ENCODE measurements at places on chromosomes 7 and 10.

DNA sequence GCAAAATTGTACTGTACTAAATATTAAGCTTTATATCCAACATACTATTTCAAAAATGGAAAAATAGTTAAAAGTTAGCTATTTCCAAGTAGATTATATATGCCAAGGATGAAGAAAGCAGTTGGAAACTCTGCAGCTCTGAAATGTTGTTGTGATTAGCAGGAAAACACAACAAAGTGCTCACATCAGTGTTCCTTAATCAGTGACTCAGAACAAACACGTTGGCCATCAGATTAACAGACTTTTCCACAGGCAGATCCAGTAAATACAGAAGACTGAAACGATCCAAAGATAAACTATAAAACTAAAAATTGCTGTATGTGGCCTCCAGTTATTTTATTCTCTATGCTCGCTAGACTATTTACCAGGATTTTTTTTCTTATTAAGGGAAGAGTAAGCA is 99.6 kb upstream of the SEMA3D start:
- no peak overlapping the region for H3K4me3 ChIP-seq
- H3K36me3 ChIP-seq, result no peaks in the 10 kb centered on the region
- H3K27me3 ChIP-seq, result no peaks in the 10 kb centered on the region
- DNase-seq, result no peak

DNA sequence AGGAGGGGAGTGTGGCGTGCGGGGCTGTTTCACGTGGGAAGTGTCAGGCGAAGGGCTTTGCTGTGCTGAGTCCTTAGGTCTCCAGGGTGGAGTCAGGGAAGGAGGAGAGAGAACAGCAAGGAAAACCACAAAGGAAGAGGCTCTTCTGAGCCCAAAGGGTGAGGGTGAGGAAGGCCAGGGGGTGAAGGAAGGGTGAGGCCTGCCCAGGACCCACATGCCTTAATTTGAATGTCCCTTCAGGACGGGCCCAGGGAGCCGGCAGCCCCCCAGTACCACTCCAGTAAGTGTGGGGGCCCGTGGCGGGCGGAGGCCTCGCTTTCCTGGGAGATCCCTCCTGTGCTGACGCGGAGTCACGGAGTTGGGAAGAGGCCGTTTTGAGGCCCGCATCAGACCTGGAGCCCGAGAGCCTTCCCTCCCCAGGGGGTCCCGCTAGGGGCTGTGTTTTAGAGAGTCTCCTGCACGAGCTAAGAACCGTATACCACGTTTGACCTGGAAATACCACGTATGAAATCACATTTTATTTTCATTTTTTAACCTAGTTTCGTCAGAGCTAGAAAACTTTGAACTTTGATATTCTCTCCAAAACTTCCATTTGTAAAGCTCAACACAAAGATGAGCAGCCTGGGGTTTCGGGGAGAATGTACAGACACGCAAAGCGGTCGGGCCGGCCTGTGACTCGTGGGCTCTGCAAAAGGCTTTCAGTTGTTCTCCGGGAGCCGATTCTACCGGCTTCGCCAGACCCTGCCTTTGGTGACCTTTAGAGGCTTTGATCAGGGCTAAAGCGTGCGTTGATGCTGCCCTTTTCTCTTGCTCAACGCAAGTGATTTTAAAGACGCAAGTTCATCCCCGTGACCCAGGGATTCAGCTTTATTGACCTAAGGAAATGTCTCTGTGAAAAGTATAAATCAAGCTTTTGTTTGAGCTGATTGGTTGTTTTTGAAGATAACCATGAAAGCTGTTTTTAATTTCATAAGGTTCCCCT is 23.6 kb upstream of the TTYH3 start:
- H3K4me3 ChIP-seq, result no peak overlapping the region
- no peak for DNase-seq
- H3K27me3 ChIP-seq, result no peaks in the 10 kb centered on the region

GRCh38 chr7:92802406-92802805 is 34.0 kb downstream of the CDK6 start:
- no peaks in the 10 kb centered on the region for H3K27me3 ChIP-seq
- H3K4me3 ChIP-seq, result no peak overlapping the region
- H3K27ac ChIP-seq, result no peak overlapping the region
- H3K36me3 ChIP-seq, result no peaks in the 10 kb centered on the region

DNA sequence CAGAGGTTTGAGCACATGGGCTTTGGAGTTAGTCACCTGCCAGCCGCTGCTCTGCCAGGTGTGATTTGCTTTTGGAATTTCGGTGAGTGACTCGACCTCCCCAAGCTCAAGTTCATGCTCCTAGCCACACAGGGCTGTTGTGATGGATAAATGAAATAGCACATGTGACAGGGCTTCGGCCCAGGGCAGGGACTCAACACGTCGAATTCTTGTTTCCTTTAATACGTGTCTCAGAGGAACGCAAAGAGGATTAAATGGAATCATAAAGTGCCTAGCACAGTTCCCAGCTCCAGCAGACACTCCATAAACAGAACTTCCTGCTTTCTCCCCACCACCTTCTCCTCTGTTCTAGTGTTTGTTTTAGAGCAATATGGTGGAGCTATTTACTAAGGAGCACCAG is 88.3 kb upstream of the CHST15 start:
- no peak overlapping the region for H3K27ac ChIP-seq
- H3K36me3 ChIP-seq, result no peaks in the 10 kb centered on the region
- DNase-seq, result no peak
- H3K27me3 ChIP-seq, result no peaks in the 10 kb centered on the region
- no peak overlapping the region for H3K4me3 ChIP-seq

- DNase-seq, result no peak
- H3K4me1 ChIP-seq, result no peaks in the 10 kb centered on the region
- H3K27me3 ChIP-seq, result no peaks in the 10 kb centered on the region
- no peak overlapping the region for H3K4me3 ChIP-seq
Measured at GRCh38 chr7:129431911-129432643, 2.2 kb upstream of the STRIP2 start.

Data from ovary (tissue), 10 donors.